ENCODE measurements at places on chromosomes 5 and 9.

- peak; percentile 62 for DNase-seq
Observed at GRCh38 chr9:109574061-109574882, 76.2 kb upstream of the PTPN3 start.

GRCh38 chr9:7139886-7140285, 382.1 kb downstream of the KDM4C start:
- DNase-seq, result no peak

GRCh38 chr5:80961376-80962281, 1.5 kb downstream of the RASGRF2 start:
- DNase-seq, result no peak

DNA sequence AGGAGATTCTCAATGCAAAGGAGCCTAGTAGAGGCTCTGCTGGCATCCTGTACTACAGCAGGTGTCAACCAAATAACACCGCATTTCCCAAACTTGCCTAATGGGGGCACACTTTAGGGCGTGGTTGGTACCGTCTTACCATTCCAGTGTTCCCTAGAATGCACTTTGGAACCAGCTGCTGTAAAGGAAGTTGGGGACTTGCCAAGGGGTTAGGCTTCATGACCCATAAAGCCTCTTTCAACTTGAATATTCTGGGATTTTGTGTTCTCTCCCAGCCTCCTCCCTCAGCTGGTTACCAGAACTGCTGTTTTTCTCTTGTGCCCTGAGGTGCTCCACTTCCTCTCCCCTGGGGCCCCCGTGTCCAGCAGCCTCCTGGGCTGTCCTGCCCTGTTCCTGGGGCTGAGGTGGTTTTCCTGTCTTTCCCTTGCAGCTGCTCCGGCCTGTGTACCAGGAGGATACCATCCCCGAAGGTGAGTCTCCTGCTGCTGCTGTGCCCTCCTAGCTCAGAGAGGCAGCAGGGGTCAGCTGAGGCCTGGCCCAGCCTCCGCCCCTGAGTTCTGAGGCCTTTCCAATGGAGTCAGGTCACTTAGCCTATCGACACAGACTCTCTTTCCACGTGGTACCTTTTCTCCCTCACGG, 44.7 kb downstream of the RGS3 start:
- DNase-seq, result no peak

DNA sequence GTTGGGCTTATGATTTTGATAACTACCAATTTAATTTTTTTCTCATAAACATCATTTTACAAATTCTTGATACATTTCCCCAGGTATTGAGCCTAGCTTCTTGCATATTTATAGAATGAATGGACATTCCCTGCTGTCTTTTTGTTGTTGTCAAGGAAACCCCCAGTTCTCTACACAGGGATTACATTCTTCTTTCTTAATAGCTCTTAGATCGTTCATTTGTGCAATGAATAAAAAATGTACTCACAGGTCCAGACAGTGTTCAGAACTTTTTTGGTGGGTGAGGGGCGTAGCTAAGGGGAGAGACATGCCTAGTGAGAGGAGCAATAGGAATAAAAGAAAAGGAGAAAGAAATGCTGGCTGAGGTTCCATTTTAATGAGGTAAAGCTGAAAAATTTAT, 58.6 kb downstream of the VCAN start:
- peak; percentile 72 for DNase-seq

GRCh38 chr9:130196643-130197042, 24.4 kb downstream of the NCS1 start:
- no peak for DNase-seq

DNA sequence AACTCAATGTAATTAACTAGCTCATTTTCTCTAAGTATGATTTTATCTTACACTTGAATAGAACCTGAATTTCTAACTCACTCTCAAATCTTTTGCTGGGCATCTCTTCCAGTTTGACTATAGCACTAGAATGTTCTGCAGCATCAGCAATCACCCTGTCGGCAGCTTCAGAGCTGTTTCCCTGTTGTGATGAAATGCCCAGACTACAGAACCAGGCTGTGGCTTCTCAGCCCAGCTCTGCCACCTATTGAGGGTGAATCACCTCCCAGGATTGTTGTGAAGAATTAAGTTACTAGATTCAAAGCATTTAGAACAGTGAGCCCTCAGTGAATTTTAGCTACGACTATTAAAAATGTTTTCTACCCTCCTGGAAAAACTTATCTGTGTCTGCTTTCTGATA, 90.4 kb upstream of the ANKRD55 start:
- DNase-seq, result peak; percentile 65

- no peak for DNase-seq
Observed at GRCh38 chr5:163451489-163451888, 8.4 kb downstream of the NUDCD2 start.

DNA sequence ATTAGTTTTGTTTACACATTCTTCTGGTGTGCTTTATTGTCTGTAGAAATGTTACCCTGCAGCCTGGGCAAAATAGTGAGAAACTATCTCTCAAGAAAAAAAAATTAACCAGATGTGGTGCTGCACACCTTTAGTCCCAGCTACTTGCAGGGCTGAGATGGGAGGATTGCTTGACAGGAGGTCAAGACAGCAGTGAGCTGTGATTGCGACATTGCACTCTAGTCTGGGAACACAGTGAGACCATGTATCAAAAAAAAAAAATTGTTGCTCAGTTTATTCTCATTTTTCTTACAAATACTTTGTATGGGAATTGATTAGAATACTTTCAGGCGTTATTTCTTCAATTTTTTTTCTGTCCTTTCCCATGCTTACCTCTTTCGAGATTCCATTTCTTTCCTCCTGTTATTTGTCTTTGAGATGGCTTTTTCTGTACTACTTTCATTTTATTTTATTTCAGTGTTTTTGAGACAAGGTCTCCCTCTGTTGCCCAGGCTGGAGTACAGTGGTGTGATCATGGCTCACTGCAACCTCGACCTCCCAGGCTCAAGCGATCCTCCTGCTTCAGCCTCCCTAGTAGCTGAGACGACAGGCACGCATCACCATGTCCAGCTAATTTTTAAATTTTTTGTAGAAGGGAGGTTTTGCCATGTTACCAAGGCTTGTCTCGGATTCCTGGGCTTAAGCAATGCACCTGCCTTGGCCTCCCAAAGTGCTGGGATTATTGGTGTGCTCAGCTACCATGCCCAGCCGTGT, 24.9 kb downstream of the TENT2 start:
- no peak for DNase-seq

DNA sequence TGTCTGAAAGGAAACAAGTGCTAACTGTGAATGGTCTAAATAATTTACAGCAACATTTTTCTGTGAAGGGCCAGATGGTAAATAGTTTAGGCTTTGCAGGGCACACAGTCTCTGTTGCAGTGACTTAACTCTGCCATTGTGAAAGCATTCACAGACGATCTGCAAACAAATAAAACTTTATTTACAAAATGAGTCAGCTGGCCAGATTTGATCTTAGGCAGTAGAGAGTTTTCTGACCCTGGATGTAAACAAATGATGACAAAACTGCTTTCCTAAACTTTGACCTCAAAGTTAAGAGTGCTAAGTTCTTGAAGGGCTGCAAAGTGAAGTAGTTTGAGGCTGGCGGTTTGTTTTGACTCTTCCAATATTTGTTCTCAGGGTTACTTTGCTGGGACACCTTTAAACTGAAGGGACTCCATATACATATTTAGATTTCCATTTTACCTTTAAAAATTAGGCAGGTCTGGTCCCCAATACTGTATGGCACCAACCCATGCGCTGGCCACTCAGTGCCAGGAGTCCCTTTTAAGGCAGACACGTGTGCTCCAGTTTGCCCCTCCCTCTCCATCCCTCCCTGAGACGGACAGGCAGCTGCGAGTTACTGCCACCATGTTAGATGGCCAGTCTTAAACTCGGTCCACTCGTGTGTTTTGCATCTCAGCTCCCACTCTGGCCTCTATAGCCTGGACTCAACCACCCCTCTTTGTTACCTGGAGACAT, 4.0 kb upstream of the ADAMTS16 start:
- peak; percentile 1 for DNase-seq

DNA sequence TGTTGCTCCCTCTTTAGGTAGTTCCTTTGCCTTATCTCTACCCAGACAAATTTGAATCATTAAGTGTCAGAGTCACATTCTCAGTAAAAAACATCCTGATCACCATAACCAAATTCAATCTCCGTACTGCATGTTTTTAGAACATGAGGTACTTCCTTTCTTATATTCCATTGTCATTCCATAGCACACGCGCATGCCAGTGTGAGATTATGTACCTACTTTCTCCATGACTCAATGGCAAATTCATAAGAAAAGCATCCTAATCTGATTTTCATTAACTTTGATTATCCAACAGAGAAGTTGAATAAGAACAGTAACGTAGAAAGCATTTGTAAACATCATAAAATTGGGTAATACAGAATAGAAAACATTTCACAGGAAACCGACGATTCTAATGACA, 1118.6 kb upstream of the CDH9 start:
- no peak for DNase-seq

- DNase-seq, result peak; percentile 98
Observed at GRCh38 chr9:81389569-81389993, 299.8 kb downstream of the TLE1 start.

GRCh38 chr9:95935861-95936578, 60.5 kb downstream of the ERCC6L2 start:
- no peak for DNase-seq

- DNase-seq, result no peak
Observed at GRCh38 chr9:137295238-137295811, 6.7 kb downstream of the NRARP start.

- DNase-seq, result no peak
Observed at GRCh38 chr5:53038196-53038847, 49.2 kb downstream of the ITGA2 start.

DNA sequence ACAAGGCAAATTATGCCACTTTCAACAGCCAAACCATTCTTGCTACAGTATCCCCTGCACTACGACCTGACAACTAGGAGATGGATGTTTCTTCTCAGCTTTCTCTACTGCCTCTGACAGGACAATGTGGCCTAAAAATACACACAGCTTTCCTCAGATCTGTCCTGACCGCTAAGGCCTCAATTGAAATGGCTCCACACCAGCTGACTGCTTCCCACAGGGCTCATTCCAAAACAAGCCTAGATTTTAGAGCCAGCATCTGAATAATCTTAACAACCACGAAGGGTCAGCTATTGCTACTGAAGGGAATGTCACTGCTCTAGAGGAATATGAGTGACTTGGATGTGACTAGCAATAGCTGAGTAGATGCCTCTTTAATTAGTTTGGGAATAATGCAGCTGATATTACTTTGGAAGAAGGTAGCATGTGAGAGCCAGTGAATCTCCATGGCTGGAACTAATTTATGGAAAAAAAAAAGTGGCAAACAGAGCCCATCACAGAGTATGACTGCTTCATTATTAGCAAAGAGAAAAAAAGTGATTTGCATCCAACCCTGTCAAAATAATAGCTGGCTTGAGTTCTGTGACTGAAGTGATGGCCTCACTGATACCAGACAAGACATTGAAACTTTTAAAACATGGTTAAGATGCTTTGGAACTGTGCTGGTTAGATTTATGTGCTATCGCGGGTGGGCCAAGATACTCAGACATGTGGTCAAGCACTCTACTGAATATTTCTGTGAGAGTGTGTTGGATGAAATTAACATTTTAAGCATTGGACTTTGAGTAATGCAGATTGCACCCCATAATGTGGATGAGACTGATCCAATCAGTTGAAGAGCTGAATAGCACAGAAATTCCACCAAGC, 450.2 kb downstream of the NR2F1-AS1 start:
- DNase-seq, result peak; percentile 72

DNA sequence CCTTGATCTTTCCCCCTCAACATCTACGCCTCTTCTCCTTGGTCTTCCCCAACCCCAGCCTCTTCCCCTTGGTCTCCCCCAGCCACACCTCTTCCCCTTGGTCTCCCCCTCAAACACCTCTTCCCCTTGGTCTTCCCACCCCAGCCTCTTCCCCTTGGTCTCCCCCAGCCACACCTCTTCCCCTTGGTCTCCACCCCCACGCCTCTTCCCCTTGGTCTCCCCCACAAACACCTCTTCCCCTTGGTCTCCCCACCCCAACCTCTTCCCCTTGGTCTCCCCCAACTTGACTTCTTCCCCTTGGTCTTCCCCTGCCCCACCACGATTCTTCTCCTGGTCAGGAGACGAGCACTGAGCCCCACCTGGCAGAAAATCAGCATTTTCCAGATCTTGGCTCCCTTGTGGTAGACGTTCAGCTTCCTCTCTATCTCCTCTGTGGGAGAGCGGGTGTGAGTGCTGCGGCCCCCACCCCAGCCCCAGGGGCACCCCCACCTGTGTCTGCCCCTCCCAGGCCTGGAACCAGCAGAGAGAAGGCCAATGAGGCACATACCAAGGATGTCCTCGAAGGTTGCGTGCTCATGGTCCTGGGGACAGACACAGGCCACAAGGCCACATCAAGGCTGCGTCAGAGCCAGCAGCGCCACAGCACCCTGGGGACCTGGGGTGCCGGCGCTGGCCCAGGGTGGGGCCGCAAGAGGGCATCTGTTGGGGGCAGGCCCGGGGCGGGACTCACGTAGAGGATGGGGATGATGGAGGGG, 7.0 kb downstream of the NSMF start:
- no peak for DNase-seq

- DNase-seq, result no peak
Observed at GRCh38 chr9:91036356-91036755, 234.7 kb downstream of the SYK start.

DNA sequence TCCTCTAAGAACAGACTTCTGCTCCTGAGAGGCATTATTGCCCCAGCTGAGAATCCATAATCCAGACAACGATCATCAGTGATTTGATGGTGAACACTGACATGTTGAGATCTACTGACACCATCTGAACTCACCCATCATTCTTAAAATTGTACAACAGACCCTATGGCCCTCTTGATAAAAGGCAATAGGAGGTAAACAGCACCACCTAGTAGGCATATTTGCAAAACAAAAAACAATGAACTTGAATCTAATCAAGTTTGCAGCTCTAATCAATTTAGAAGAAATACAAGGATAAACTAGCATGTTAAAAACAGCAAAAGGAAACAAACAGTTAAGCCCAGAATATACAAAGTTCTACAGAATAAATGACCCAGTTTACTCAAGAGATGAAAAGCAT, 89.6 kb downstream of the SFXN1 start:
- DNase-seq, result no peak

- DNase-seq, result peak; percentile 64
Observed at GRCh38 chr9:134623258-134624066, 18.1 kb upstream of the COL5A1 start.

DNA sequence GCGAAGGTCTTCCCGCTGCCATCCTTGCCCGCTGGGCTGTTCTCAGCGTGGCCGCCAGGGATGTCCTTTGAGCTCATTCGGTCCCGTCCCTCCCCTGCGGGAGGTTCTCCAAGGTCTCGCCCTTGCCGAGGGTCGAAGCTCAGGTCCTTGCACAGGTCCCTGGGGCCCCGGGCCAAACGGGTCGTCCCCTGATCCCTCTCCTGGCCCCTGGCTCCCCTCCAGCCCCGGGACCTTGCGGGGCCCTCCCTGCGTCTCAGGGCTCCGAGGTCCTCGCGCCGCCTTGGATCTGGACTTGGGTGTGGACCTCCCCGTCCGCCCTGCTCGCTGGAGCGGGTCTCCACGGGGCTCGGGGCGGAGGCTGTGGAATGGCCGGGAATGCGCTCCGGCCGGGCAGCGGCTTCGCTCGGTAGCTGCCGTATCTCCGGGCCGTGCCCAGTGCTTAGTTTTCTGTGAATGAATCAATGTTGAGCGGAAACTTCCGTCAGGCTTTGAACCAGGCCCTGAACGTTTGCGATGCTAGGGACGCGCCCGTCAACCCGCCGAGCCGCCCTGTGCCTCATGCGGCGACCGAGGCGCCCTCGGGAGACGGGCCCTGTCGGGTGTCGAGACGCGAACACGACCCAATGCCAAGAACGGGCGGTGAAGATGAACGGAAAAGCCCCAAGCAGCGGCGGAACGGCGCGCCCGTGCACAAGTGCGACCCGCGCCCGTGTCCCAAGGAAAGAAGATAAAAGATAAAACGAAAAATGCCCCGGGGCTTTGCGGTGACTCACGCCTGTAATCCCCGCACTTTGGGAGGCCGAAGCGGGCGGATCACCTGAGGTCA, 780 bp downstream of the RNU6ATAC start:
- peak; percentile 46 for DNase-seq

GRCh38 chr9:97980479-97980803, 2.7 kb upstream of the ANP32B start:
- DNase-seq, result peak; percentile 79
